Neural crest cell (in vitro differentiated cells): ENCODE measurements at places on chromosomes 11 and 22. TPM values are rescaled to one million over a fixed set of nuclear protein-coding genes. Genes with fewer than 3 reads are reported as not detected.

The TMEM191B gene
- total RNA-seq = 1.0 and 1.5 TPM in 2 replicates

The TIMP3 gene
- total RNA-seq = 20.7 and 21.6 TPM in 2 replicates

DNA sequence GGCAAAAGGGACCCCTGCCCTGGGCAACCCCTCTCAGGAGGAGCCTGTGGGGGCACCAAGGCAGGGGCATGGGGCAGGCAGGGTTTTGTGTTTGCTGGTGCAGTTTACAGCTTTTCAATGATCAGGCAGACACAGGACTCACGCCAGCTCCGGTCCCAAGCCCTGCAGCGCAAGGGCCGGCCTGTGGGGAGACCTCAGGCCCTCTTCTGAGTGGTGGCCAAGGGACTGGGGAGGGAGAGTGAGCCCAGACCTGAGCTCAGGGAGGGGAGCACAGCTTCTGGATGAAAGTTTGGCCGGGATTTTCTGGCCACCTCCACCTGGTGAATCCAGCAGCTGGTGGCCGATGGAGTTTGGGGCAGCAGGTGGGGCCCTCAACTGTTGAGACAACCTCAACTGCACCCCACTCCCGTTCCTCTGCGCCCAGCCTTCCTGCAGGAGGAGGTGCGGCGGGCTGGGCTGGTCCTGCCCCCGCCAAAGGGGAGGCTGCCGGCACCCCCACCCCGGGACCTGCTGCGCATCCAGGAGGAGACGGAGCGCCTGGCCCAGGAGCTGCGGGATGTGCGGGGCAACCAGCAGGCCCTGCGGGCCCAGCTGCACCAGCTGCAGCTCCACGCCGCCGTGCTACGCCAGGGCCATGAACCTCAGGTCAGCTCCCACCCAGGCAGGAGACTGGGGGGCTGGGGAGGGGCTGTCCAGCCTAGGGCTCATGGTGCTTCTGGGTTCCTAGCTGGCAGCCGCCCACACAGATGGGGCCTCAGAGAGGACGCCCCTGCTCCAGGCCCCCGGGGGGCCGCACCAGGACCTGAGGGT lies 3.6 kb downstream of the TCIRG1 start:
- no peak overlapping the region for H3K4me3 ChIP-seq
- H3K36me3 ChIP-seq = no peaks in the 10 kb centered on the region
- no peak for DNase-seq
- H3K27me3 ChIP-seq = no peaks in the 10 kb centered on the region
- no peak overlapping the region for H3K27ac ChIP-seq
- peaks cover 6% of the 10 kb centered on the region for H3K4me1 ChIP-seq

DNA sequence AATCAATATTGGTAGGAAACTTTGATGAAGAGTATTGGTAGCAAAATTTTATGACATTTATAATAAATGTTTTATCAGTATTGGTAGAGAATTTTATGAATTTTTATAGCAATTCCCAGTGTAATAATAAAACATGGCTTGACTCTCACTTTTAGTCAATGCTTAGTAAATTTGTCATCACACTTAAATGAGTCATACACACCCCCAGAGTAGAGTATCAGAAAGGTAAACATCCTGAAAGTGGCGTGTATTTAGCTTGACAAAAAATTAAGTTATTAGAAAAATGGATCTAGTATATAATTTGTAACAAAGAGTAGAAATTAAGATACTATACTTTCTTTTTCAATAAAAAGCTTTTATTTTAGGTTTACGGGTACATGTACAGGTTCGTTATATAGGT lies 2.6 kb downstream of the MS4A3 start:
- no peak overlapping the region for H3K4me3 ChIP-seq
- peaks cover 19% of the 10 kb centered on the region for H3K27me3 ChIP-seq
- no peaks in the 10 kb centered on the region for H3K4me1 ChIP-seq
- H3K36me3 ChIP-seq = no peaks in the 10 kb centered on the region

- H3K36me3 ChIP-seq = no peaks in the 10 kb centered on the region
- peak; percentile 23 for DNase-seq
- H3K27ac ChIP-seq = no peak overlapping the region
Measured at GRCh38 chr11:36702330-36703054, 104.5 kb upstream of the RAG2 start.

GRCh38 chr11:27710536-27710935 lies 10.3 kb upstream of the BDNF start:
- DNase-seq = no peak
- peaks cover 64% of the 10 kb centered on the region for H3K27me3 ChIP-seq
- H3K27ac ChIP-seq = no peak overlapping the region

- no peak overlapping the region for H3K27ac ChIP-seq
- H3K4me1 ChIP-seq = no peaks in the 10 kb centered on the region
- DNase-seq = no peak
- peaks cover 64% of the 10 kb centered on the region for H3K27me3 ChIP-seq
- no peak overlapping the region for H3K4me3 ChIP-seq
Measured at GRCh38 chr22:22666307-22667091, 22.1 kb downstream of the GGTLC2 start.

DNA sequence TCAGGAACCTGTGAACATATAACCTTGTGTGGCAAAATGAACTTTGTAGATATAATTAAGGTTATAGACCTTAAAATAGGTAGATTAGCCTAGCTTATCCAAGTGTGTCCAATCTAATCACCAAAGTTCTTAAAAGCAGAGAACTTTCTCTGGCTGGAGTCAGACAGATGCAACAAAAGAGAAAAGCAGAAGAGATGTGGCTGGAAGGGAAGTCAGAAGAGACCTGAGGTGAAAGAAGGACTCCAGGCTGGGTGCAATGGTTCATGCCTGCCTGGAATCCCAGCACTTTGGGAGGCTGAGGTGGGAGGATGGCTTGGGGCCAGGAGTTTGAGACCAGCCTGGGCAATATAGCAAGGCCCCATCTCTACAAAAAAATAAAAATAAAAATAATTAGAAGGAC lies 39.4 kb upstream of the SWAP70 start:
- no peak overlapping the region for H3K4me3 ChIP-seq
- H3K27me3 ChIP-seq = no peaks in the 10 kb centered on the region
- H3K27ac ChIP-seq = no peak overlapping the region
- no peaks in the 10 kb centered on the region for H3K36me3 ChIP-seq

GRCh38 chr11:102810950-102811660 lies 13.1 kb upstream of the MMP1 start:
- H3K36me3 ChIP-seq = no peaks in the 10 kb centered on the region
- H3K4me1 ChIP-seq = no peaks in the 10 kb centered on the region
- peak; percentile 3 for DNase-seq
- H3K27me3 ChIP-seq = no peaks in the 10 kb centered on the region

- no peaks in the 10 kb centered on the region for H3K36me3 ChIP-seq
- DNase-seq = no peak
- H3K27ac ChIP-seq = no peak overlapping the region
- H3K4me3 ChIP-seq = no peak overlapping the region
Measured at GRCh38 chr11:119262668-119263351, 54.1 kb downstream of the MCAM start.

DNA sequence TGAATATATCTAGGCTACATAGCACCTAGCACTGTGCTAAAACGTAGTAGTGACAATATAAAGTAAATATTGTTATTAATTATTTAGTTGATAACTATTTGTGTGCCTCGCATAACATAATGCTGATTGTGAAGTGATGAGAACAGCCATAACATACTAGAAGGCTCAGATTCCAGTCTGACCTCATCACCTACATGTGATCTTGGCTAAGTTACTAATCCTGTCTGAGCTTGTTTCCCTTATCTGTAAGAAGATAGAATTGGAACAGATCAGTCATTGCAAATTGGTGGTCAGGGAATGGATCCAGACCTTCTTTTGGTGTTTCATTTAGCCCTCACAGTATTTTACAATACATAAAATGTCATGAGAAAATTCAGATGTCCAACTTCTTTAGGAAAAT lies 103.4 kb upstream of the SEZ6L start:
- DNase-seq = no peak
- H3K4me1 ChIP-seq = peaks cover 32% of the 10 kb centered on the region
- H3K27me3 ChIP-seq = peaks cover 65% of the 10 kb centered on the region
- H3K4me3 ChIP-seq = no peak overlapping the region
- no peaks in the 10 kb centered on the region for H3K36me3 ChIP-seq

GRCh38 chr11:127639916-127640315 lies 639.3 kb upstream of the KIRREL3 start:
- H3K27me3 ChIP-seq = no peaks in the 10 kb centered on the region
- H3K36me3 ChIP-seq = no peaks in the 10 kb centered on the region
- DNase-seq = no peak

The GAL3ST3 gene
- total RNA-seq = 8.7 and 9.7 TPM in 2 replicates

DNA sequence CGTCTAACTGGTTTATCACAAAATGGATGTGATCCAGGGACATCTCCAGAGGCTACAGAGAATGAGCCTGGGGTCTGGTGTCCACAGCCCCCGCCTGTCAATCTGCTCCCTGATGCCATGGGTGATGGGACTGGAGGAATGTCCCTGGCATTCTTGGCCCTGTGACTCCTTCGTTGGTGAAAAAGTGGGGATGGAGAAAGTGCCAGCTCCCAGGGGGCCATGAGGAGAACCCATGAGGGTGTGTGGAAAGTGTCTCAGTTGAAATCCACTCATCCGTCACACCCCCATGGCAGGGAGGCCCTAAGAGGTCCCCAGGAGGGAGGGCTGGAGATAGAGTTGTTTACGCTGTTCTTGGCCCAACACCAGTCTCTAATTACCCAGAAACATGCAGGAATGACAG lies 322.0 kb downstream of the CTTN start:
- H3K4me1 ChIP-seq = peaks cover 10% of the 10 kb centered on the region
- no peak for DNase-seq
- no peak overlapping the region for H3K4me3 ChIP-seq
- no peak overlapping the region for H3K27ac ChIP-seq
- H3K36me3 ChIP-seq = no peaks in the 10 kb centered on the region
- H3K27me3 ChIP-seq = peaks cover 16% of the 10 kb centered on the region
